ENCODE measurements at places on chromosomes 3 and 15. TPM values are rescaled to one million over a fixed set of nuclear protein-coding genes. Genes with fewer than 3 reads are reported as not detected.

PGBD4 gene
- total RNA-seq = 0.63 TPM

EFCAB12 gene
- total RNA-seq = not detected

MYZAP gene
- 5.1 TPM for total RNA-seq

LARP6 gene
- total RNA-seq = 6.0 TPM

PAK6 gene
- 39.2 TPM for total RNA-seq

CHRD gene
- not detected for total RNA-seq

NEIL1 gene
- total RNA-seq = 11.1 TPM

EOMES gene
- total RNA-seq = not detected

IMPG2 gene
- 0.05 TPM for total RNA-seq

GUCA1C gene
- not detected for total RNA-seq

STRIT1 gene
- total RNA-seq = not detected

DIPK2A gene
- 22.3 TPM for total RNA-seq
